ENCODE measurements at places on chromosomes 16 and 17.

- peak; percentile 94 for DNase-seq
Observed at GRCh38 chr16:27401768-27402568, at the start of gene IL21R. IL21R (plus strand) TSS chr16:27402174; CDS start chr16:27430072, 27,898 bp downstream.

DNA sequence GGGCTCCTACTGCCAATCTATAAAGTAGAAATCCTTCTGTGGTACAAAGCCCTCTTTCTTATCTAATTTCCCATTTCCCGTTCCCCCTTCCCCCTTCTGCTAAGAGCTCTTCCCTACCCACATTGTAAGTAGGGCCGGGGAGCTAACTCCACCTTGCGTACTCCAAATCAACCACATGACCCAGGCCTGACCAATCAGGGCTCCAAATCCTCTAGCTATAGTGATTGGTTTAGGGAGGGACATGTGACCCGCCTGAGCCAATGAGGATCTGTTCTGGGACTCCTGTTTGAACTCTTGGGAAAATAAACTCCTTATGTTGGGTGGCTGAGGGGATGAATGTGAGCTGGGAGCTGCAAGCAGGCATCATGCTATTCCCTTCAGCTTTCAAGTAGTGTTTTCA, 40.9 kb upstream of the MEOX1 start:
- no peak for DNase-seq

DNA sequence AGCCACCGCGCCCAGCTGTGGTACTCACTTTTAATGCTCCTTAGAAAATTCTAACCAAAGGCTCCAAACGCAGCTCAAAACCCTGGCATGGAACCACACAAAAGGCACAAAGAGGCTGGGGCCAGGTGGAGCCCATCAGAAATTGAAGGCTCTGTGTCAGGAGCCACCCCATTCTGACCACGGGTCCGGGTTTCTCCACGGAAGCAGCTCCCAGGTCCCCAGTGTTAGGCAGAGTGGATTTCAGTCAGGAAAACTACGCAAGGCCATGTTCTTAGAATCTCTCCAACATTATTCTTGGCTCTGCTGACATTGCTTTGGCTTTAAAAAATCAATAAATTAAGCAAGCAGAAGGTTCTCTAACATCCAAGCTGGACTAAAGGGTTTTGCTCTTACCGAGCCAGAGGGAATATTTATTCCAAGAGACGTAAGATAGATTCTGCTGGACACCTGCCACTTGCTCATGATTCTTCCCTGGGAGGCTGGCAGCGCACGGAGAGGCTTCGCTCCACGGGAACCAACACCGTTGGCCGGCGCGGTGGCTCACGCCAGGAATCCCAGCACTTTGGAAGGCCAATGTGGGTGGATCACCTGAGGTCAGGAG, 93.5 kb downstream of the NXN start:
- DNase-seq: no peak

- no peak for DNase-seq
Observed at GRCh38 chr16:15705064-15705565, 55.1 kb downstream of the NDE1 start.

GRCh38 chr17:39739885-39740356, 2.2 kb downstream of the GRB7 start:
- no peak for DNase-seq

DNA sequence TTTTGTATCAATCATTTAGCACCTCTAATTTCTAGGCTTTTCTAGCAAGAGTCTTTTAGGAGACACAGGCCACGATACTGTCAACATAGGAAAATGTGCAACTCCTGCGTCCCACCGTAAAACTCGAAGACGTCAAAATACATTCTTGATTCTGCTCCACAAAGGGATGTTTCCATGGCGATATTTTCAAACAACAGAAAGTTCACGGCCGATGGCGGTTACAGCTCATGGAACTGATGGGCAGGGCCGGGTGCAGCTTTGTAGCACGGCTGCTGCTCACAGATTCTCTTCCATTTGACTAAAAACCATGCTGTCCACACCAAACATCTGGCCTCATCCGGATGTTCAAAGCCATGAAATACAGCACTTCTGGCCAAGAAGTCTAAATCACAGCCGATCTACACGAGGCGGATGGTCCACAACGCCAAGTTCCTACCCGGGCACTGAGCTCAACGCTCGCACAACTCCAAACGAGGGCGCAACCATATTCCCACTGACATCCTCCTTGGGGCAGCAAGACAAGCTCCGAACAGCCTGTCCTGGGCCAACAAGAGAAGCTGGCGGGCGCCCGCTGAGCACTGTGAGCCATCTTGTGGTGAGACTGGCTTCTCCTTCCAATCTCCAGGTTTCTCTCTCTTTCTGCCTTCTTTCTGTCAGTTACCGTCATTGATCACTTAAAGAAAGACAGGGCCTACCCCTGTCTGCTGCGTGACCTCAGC, 79.8 kb downstream of the ZNF778 start:
- DNase-seq: no peak

GRCh38 chr17:9239246-9239792, 218.0 kb downstream of the NTN1 start:
- no peak for DNase-seq

- no peak for DNase-seq
Observed at GRCh38 chr16:51134269-51134812, 16.7 kb downstream of the SALL1 start.

- DNase-seq: no peak
Observed at GRCh38 chr17:80822700-80823410, 168.8 kb upstream of the CHMP6 start.
